ENCODE measurements at places on chromosomes 2 and 18.

DNA sequence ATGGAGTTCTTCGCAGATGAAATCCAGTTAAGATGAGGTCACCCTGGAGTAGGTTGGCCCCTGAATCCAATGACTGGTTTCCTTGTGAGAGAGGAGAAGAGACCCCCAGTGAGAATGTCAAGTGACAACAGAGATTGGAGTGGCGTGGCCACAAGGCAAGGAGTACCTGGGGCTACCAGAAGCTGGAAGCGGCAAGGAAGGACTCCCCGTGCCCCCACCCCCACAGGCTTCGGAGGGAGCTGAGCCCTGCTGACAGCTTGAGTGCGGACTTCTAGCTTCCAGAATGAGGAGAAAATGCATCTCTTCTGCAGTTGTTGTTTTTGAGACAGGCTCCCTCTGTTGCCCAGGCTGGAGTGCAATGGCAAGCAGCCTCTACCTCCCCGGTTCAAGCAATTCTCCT is 78.0 kb upstream of the HPCAL1 start:
- DNase-seq = no peak

- DNase-seq = peak; percentile 80
Measured at GRCh38 chr2:64522843-64523428, 1.2 kb upstream of the AFTPH start.

DNA sequence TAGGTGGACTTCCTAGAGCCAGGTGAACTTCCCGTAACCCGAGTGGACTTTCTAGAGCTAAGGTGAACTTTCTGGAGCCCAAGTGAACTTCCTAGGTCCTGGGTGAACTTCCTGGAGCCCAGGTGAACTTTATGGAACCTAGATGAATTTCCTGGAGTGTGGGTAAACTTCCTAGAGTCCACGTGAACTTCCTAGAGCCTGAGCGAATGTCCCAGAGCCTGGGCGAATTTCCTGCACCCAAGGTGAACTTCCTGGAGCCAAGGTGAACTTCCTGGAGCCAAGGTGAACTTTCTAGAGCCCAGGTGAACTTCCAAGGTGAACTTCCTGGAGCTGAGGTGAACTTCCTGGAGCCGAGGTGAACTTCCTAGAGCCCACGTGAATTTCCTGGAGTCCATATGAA is 70.0 kb downstream of the RTP5 start:
- no peak for DNase-seq

DNA sequence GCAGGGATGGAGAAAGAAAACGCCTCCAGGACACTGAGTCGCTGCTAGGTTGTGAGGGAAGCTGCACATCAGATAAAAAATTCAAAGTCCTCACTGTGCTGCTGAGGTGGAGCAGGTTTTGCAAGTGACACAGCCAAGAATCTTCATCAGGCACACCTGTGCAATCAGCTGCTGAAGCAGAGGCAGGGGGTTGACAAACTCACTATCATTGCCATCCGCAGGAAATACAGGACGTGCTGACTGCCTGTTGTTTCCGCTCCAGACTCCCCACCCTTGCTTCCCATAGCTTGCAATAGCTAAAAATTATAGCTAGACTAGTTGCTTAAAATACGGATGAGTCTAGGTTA is 147.8 kb upstream of the FHL2 start:
- no peak for DNase-seq

GRCh38 chr2:215260097-215260677 is 51.7 kb upstream of the ATIC start:
- peak; percentile 39 for DNase-seq

DNA sequence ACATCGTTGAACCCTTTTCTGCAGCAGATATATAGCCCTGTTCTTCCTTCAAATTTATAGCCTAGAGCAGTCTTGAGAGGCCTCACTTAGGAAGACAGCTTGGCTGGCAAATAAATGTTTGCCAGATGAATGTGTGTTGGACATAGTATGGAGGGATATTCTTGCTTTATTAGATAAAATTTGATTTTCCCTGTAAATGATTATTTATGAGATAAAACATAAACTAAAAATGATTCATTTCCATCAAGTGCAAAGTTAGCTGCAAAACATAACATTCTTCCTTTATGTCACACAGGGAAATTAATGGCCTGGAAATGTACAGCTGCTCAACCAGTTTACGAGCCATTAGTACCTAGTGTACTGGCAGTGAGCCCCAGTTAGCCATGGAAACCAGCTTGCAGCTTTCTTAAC is 82.5 kb downstream of the LIMS1 start:
- peak; percentile 87 for DNase-seq

- peak; percentile 6 for DNase-seq
Measured at GRCh38 chr2:240933966-240934700, 28.0 kb downstream of the CROCC2 start.

GRCh38 chr2:228407821-228408220 is 226.3 kb upstream of the SPHKAP start:
- DNase-seq = no peak

Measured in NCI-H69 (cell line).